ENCODE measurements at places on chromosomes 2 and 18. TPM values are rescaled to one million over a fixed set of nuclear protein-coding genes. Genes with fewer than 3 reads are reported as not detected.

CD207 gene
- not detected for total RNA-seq

NOTO gene
- not detected for total RNA-seq

AOX1 gene
- not detected for total RNA-seq

SDC1 gene
- total RNA-seq = 0.13 TPM

COL4A3 gene
- total RNA-seq = not detected

ARHGEF4 gene
- total RNA-seq = 1.2 TPM

ZAP70 gene
- 197 TPM for total RNA-seq

LBH gene
- 121 TPM for total RNA-seq

ARHGAP28 gene
- not detected for total RNA-seq

- no peaks in the 10 kb centered on the region for H3K36me3 ChIP-seq
- no peaks in the 10 kb centered on the region for H3K4me1 ChIP-seq
- H3K27me3 ChIP-seq = no peaks in the 10 kb centered on the region
- DNase-seq = no peak
Measured at GRCh38 chr2:67997903-67998302, 64.9 kb downstream of the C1D start.

DNA sequence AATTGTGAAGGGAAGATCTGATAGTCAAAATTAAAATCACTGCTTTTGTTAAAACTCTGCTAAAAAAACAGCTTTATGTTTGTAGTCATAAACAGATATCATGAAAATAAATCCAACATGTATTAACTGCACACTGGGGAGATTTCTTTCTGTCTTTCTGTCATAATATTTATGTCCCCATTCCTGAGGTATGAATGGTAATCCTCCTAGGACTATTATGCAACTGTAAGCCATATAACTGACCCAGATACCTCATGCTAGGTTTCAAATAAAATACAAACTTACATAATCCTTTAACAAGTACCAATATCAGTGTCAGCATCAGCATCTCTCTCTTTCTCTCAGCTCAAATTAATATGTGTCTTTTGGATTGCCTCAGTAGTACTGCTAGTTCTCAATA lies 18.2 kb downstream of the IFIH1 start:
- H3K27ac ChIP-seq = no peak overlapping the region
- no peaks in the 10 kb centered on the region for H3K4me1 ChIP-seq
- no peak overlapping the region for H3K4me3 ChIP-seq
- no peak for DNase-seq
- H3K36me3 ChIP-seq = peaks cover 5% of the 10 kb centered on the region

DNA sequence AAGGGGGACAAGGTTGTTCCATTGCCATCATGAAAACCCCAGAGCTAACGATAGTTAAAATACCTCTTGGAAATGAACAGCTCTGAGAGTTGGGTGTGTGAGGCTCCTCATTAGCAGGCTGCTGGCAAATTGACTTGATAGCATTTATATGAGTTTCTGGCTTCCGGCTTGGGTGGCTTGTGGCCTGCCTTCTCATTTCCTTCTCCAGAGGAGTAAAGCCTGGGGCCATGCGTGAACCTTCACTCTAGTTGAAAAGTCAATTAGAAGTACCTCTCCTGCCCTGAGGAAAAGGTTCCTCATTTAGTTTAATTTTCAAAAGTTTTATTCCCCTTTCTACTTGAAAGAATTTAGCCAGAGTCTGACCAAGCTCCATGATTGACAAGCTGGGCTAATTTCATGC lies 67.1 kb downstream of the MGAT5 start:
- H3K27ac ChIP-seq = no peak overlapping the region
- no peaks in the 10 kb centered on the region for H3K36me3 ChIP-seq
- DNase-seq = peak; percentile 15
- H3K4me3 ChIP-seq = no peak overlapping the region
- H3K27me3 ChIP-seq = no peaks in the 10 kb centered on the region

DNA sequence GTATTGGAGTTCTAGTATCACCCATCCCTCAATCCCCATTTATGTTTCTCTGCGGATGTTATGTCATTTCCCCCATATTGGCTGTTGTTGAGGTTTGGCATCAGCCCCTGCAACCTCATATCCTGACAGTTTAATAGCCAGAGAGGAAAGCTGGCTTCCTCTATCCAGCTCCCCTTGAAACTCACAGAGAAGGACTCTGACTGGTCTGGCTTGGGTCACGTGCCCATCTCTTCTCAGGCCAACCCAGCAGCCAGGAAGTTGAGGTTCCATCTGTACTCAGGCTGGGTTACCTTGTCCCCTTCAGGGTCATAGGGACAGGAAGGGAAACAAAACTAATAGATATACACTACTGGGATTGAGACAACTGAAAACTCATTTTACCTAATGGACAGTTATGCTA lies 148.0 kb upstream of the SLC14A2 start:
- no peak for DNase-seq
- H3K27ac ChIP-seq = no peak overlapping the region
- H3K27me3 ChIP-seq = no peaks in the 10 kb centered on the region
- no peak overlapping the region for H3K4me3 ChIP-seq

DNA sequence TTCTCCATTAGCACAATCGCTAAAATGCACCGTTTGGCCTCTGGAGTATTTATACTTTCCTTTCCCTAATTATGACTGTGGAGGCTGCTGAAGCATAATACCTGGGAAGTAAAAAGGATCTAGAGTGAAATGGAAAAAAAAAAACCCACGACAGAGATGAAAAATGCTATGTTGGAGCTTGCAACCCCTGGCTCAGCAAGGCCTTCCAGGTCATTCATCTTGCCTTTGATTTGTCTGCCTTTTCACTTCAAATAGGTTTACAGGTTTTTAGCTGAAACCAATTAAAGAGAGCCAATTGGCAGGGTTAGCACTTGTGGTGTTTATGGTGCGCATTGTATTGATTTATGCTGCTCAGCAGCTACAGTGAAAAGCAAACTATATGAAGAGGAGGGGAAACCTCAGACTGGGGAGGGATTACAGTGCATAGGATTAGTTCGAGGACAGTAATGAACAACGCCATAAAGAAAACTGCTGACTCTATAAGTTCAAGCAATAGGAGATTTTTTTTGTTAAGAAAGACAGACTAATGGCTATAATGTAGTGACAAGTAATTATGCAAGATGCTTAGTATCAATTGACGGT lies 347.9 kb downstream of the MEIS1 start:
- H3K36me3 ChIP-seq = no peaks in the 10 kb centered on the region
- H3K27ac ChIP-seq = no peak overlapping the region
- no peak for DNase-seq
- H3K27me3 ChIP-seq = no peaks in the 10 kb centered on the region
- no peak overlapping the region for H3K4me3 ChIP-seq
- H3K4me1 ChIP-seq = no peaks in the 10 kb centered on the region

- H3K27ac ChIP-seq = no peak overlapping the region
- H3K4me3 ChIP-seq = peak overlapping the region; percentile 38
- DNase-seq = peak; percentile 73
- peaks cover 36% of the 10 kb centered on the region for H3K4me1 ChIP-seq
- H3K36me3 ChIP-seq = no peaks in the 10 kb centered on the region
Measured at GRCh38 chr2:160427629-160428404, 65.8 kb downstream of the RBMS1 start.

GRCh38 chr2:20629581-20630171 lies 21.2 kb downstream of the HS1BP3 start:
- no peaks in the 10 kb centered on the region for H3K4me1 ChIP-seq
- no peak for DNase-seq
- H3K36me3 ChIP-seq = no peaks in the 10 kb centered on the region
- H3K4me3 ChIP-seq = no peak overlapping the region

DNA sequence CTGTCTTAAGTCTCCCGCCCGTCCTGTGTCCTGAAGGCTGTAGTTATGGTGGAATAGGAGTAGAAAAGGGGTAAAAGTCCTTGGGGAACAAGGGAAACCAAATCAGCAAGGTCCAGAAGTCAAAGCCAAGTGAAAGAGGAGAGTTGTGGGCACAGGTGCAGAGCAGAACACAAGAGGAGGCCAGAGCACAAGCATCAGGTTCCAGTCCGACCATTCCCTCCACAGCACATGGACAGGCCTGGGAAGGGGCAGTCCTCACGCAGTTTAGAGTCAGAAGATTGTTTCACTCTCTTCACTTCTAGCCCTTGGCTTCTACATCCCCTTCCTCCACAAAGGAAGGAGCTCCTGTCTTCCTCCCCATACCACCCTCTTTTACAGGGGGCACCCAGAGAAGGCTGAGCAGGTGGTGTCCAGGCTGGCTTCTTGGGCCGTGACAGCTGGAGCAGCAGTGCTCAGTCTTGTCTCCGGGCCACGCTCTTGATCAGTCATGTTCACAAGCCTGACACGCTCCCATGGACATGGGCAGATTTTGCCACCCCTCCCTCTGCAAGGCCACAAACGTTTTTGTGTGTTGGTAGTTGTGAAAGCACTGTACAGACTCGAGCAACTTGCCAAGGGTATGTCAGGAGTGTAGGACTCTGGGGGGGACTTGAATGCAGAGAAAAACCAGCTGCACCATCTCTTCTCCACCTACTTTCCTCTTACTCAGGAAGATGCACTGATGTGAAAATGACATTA lies 138.5 kb upstream of the DAPL1 start:
- H3K36me3 ChIP-seq = no peaks in the 10 kb centered on the region
- no peaks in the 10 kb centered on the region for H3K27me3 ChIP-seq
- H3K27ac ChIP-seq = no peak overlapping the region
- H3K4me1 ChIP-seq = no peaks in the 10 kb centered on the region

DNA sequence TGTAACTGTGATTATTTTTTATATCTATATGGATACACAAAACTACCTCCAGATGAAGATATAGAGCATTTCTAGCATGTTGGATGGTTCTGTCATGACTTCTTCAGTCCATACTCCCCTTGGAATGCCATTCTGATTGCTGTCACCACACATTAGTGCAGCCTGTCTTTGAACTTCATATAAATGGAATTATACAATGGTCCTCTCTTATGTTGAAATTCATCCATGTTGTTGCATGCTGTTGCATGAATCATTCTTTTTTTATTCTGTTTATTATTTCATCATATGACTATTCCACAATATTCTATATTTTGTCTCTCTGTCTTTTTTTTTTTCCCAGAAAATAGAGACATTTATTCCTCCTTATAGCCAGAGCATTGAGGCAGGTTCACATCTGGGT lies 74.1 kb downstream of the OSBPL6 start:
- no peaks in the 10 kb centered on the region for H3K27me3 ChIP-seq
- no peak overlapping the region for H3K4me3 ChIP-seq
- no peak for DNase-seq
- no peaks in the 10 kb centered on the region for H3K4me1 ChIP-seq

- H3K4me3 ChIP-seq = no peak overlapping the region
- no peaks in the 10 kb centered on the region for H3K27me3 ChIP-seq
- no peak overlapping the region for H3K27ac ChIP-seq
- DNase-seq = no peak
- H3K4me1 ChIP-seq = no peaks in the 10 kb centered on the region
Measured at GRCh38 chr2:75309596-75310463, 110.5 kb upstream of the TACR1 start.

DNA sequence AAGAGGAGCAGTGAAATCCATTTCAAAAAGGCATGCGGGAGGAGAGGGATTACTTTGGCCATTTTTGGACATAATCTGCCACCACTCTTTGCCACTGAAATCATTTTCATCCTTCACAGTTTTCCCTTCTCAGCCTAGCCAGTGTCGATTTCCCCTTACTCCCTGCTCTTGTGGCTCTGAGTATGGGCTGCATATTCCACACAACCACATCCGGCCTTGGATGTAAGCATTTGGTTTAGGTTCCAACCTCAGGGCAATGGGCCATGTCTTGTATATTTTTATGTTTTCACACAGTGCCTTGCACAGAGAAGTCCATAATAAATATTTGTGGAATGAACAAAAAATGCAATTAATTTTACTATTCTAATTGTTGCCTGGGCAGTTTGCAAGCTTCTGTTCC lies 7.7 kb upstream of the SERPINE2 start:
- H3K4me1 ChIP-seq = no peaks in the 10 kb centered on the region
- H3K27me3 ChIP-seq = peaks cover 7% of the 10 kb centered on the region
- no peak for DNase-seq
- no peak overlapping the region for H3K27ac ChIP-seq
- H3K36me3 ChIP-seq = no peaks in the 10 kb centered on the region
- H3K4me3 ChIP-seq = no peak overlapping the region

GRCh38 chr2:226716126-226716525 lies 83.5 kb downstream of the IRS1 start:
- no peaks in the 10 kb centered on the region for H3K36me3 ChIP-seq
- DNase-seq = no peak
- no peaks in the 10 kb centered on the region for H3K27me3 ChIP-seq
- H3K4me3 ChIP-seq = no peak overlapping the region
- no peak overlapping the region for H3K27ac ChIP-seq

- DNase-seq = no peak
- no peaks in the 10 kb centered on the region for H3K4me1 ChIP-seq
- no peaks in the 10 kb centered on the region for H3K36me3 ChIP-seq
- no peak overlapping the region for H3K27ac ChIP-seq
- H3K27me3 ChIP-seq = no peaks in the 10 kb centered on the region
- H3K4me3 ChIP-seq = no peak overlapping the region
Measured at GRCh38 chr2:20611077-20611843, 39.6 kb downstream of the HS1BP3 start.

GRCh38 chr2:44909831-44910230 lies 31.7 kb upstream of the SIX3 start:
- H3K27me3 ChIP-seq = no peaks in the 10 kb centered on the region
- H3K4me3 ChIP-seq = no peak overlapping the region
- no peak overlapping the region for H3K27ac ChIP-seq
- no peaks in the 10 kb centered on the region for H3K4me1 ChIP-seq
- no peak for DNase-seq

- no peaks in the 10 kb centered on the region for H3K4me1 ChIP-seq
- no peak overlapping the region for H3K27ac ChIP-seq
- no peaks in the 10 kb centered on the region for H3K36me3 ChIP-seq
- DNase-seq = no peak
Measured at GRCh38 chr2:221104361-221104811, 467.7 kb downstream of the EPHA4 start.

DNA sequence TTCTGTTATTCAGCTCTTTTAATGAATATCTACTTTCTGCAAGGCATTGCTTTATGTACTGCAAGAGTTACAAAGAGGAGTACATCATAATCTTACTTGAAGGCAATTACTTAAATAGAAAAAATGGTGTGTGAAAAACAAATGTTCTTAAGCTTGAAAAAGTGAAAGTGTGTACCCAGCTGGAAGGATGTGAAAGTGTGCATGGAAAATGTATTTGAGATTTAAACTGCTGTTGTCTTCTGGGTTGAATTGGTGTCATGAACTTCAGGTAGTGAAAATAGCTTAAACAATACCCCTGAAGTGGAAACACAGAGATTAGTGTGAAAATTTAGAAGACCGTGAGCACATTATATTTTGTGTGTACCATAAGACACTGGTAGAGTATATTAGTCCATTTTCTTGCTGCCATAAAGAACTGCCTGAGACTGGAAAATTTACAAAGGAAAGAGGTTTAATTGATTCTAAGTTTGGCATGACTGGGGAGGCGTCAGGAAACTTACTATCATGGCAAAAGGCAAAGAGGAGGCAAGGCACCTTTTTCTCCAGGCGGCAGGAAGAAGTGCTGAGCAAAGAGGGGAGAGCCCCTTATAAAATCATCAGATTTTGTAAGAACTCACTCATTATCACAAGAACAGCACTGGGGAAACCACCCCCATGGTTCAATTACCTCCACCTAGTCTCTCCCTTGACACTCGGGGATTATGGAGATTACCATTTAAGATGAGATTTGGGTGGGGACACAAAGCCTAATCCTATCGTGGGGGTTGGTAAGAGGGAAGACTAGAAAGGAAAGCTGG lies 38.8 kb downstream of the SCN2A start:
- no peak for DNase-seq
- H3K27ac ChIP-seq = no peak overlapping the region
- no peaks in the 10 kb centered on the region for H3K36me3 ChIP-seq
